ENCODE measurements at places on chromosomes 11 and 22.

GRCh38 chr11:115699733-115700132 lies 195.5 kb upstream of the CADM1 start:
- no peak for DNase-seq

DNA sequence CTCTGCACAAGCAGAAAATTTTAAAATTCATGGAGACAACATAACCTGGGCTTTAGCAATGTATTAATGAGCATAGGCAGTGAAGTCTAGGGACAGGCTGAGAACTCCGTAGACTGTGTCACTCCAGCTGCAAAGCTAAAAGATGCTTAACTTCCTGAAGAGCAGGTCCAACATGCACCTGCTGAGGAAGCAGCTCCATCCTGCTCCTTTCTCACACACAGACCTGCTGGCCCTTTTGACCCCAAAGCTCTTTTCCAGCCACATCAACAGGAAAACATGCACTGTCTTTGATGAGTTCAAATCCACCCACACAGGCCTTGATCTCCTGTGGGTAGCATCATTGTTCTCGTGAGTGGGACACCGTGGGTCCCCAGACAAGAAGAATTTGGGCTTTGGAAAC lies 36.0 kb downstream of the SYN3 start:
- no peak for DNase-seq

GRCh38 chr11:36000616-36001190 lies 56.8 kb downstream of the LDLRAD3 start:
- no peak for DNase-seq

- no peak for DNase-seq
These were observed 292.7 kb downstream of the ETS1 start for GRCh38 chr11:128294671-128295050.

- DNase-seq, result no peak
These were observed 379.3 kb downstream of the INSC start for GRCh38 chr11:15493921-15494620.

GRCh38 chr22:22705328-22706100 lies 61.1 kb downstream of the GGTLC2 start:
- DNase-seq, result no peak
